ENCODE measurements at places on chromosomes 6 and 20.
A peak's percentile ranks its signal among the peaks of the same experiment; 100 is the strongest.

GRCh38 chr20:2742431-2742830 lies 49.9 kb downstream of the EBF4 start:
- DNase-seq: no peak

GRCh38 chr6:110537208-110538123 lies 61.1 kb upstream of the SLC22A16 start:
- DNase-seq: no peak

DNA sequence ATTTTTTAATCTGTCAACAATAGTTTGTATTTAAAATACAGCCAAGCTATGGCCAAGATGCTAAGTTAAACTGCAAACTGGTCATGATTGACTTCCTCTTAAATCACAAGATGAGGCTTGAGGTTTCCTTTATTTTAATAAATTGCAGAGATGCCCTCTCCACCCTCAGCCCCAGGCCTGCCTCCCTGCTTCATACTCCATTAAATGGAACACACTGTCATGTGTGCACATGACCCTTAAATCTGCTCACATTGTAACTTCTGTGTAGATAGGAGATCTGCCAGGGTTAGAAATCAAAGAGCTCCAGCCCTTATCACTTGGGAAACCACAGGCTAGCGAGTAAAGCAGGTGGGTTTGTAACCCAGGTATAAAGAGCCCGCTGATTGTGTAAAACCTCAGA lies 20.8 kb downstream of the DUSP22 start:
- DNase-seq: no peak

DNA sequence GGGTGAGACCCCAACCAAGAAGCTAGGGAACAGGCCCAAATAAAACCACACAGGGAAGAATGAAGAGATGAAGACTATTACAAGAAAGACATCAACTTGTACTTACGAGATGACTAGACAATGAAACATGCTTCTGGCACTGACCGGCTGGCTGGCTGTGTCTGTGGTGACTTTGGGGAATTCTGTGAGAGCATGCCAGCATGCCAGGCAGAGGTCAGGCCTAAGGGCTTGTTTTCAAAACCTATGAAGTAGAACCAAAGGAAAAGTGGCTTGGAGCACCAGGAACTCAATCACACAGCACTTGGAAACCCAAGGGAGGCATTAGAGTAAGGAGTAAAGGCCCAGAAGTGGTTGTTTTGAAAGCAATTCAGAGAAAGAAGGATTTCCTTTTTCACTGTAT lies 28.4 kb upstream of the GSTA3 start:
- no peak for DNase-seq

- no peak for DNase-seq
These were observed 230.7 kb upstream of the THEMIS start for GRCh38 chr6:128131566-128131965.

- no peak for DNase-seq
These were observed 347.1 kb upstream of the MANEA start for GRCh38 chr6:95230071-95230740.

- DNase-seq: no peak
These were observed 72.9 kb downstream of the FYN start for GRCh38 chr6:111800259-111800765.

GRCh38 chr6:145279993-145280392 lies 455.3 kb downstream of the EPM2A start:
- DNase-seq: no peak

DNA sequence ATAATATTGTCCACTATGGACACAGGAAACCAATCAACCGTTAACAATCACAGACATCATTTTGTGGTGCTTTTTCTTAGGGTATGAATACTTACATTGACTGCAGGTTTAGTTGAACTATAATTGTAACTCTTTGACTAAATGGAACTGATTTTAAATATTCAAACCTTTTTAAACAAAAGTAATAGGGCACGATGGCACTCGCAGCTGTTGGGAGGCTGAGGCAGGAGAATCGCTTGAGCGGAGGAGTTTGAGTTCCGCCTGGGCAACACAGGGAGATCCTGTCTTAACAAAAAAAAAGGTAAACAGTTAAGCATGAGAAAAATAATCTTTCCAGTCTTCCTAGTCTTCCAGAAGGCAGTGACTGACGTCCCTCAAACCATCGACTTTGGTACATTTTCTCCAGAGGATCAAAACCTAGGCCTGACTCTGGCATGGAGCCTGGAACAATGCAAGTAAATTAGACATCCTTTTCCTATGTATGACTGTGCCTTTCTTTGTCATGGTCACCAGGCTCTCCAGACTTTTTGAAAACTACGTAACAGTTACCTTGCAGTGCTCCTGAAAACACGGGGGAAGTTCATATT lies 16.6 kb upstream of the PRDM13 start:
- no peak for DNase-seq

DNA sequence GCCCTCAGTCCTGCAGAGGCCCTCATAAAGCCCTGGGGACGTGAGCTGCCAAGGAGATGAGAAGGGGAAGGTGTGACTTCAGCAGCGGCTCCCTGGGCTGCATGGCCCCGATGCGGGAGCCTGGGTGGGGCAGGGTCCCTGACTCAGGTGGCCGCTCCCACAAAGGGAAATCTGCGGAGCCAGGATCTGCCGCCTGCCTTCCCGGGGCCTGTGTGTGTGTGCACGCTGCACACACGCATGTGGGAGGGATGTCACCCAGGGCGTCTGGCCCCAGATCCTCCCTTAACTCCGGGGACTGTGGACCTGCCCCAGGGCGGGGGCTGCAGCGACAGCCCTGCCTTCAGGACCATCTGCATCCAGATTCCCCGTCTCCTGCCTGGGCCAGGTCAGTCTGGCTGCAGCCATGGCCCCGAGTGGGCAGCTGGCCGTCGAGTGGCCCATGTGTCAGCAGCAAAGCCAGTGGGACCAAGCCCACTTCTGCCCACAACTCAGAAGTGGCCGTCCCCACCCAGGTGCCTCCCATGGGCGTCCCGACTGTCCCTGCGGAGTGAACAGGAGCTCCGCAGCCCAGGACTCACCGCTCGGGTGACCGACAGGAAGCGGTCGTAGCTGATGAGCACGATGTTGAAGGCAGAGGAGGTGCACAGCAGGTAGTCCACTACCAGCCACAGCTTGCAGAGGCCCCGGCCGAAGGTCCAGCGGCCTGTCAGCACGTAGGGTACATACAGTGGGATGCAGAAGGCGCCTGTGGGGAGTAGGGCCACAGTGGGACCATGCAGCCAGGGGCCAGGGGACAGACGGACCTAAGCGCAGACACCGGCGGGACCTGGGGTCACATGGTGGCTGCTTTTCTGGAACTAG lies 1.9 kb downstream of the HRH3 start:
- no peak for DNase-seq

- DNase-seq: no peak
These were observed 20.3 kb downstream of the ENPP1 start for GRCh38 chr6:131828080-131828479.

DNA sequence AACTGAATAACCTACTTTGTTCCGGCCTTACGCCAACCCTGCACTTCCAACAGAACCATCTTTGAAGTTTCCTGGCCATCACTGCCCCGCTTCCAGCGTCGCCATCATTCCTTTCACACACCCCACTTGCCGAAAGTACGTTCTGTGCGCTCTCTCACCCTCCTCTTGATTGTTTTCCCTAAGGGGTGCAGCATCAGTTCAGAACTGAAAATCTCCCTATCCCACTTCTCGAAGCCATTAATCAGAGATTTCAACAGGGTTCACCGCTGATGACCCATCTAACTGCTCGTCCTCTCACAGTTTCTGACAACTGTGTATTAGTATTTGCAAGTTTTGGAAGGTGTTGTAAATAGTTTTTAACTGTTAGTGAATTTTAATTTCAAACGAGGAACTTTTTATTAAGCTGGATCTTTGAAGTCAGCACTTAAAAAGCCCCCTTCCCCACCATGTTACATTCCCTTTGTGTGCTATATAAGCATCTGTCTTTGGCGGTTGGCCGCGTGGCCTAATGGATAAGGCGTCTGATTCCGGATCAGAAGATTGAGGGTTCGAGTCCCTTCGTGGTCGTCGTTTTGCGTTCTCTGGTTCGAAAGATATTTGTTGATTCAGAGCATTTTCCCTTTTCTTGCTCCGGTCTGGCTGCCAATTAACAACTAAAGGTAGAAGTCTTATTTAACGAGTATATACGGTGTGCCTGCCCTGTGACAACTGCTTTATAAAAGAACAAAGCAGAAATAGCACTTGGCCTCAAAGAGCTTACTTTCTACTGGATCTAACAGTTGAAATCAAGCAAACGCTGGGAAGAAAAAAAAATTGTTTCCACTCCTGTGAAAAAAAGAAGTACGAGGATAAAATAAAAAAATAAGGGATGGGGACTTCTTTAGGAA lies 42.6 kb downstream of the TRIM27 start:
- DNase-seq: peak; percentile 37

GRCh38 chr6:43951756-43952675 lies 175.2 kb downstream of the MRPL14 start:
- no peak for DNase-seq

- no peak for DNase-seq
These were observed 25.6 kb upstream of the ADIG start for GRCh38 chr20:38555395-38555794.

- no peak for DNase-seq
These were observed 104.7 kb upstream of the PMEPA1 start for GRCh38 chr20:57814529-57814928.

GRCh38 chr6:159307246-159307790 lies 138.1 kb downstream of the FNDC1 start:
- DNase-seq: no peak

DNA sequence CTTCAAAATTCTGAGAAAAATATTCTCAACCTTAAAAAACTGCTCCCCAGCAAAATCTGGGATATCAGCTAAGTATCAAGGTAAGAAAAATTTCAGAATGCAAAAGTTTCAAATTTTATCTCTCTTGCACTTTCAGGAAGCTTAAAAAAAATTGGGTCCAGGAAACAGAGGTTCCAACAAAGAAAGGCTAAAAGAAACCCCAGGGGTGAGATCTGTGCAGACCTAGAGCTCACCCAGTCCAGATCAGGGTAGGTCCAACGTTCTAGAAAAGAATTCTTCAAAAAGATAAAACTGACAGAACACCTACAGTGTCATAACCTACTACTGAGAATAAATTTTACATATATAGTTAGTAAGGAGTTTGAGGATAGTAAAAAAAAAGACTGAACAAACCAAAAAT lies 23.5 kb downstream of the ILRUN start:
- no peak for DNase-seq

GRCh38 chr6:116954938-116955337 lies 77.9 kb downstream of the RFX6 start:
- DNase-seq: no peak

GRCh38 chr20:35306931-35307517 lies 14.8 kb upstream of the FAM83C start:
- DNase-seq: peak; percentile 9

- DNase-seq: no peak
These were observed 39.4 kb downstream of the PRDM13 start for GRCh38 chr6:99645986-99646385.

- no peak for DNase-seq
These were observed 97.2 kb downstream of the SSR1 start for GRCh38 chr6:7215798-7216231.

DNA sequence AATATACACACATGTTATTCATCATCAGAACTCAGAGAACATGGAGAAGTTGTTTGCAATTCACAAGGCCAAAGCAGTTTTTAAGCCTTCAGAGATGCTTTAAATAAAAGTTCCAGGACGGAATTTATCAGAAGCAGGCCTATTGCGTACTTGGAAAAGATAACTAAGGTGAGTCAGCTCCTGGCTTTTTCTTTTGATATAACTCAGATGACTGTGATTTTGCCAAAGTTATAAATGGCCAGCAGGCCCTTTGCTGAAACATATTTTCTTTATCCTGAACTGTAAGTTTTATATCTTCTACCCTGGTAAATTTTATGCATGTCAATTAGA lies 55.0 kb upstream of the PLCB1 start:
- DNase-seq: no peak

- DNase-seq: no peak
These were observed 14.8 kb upstream of the MTG2 start for GRCh38 chr20:62168061-62168460.

GRCh38 chr6:25458485-25458884 lies 179.3 kb downstream of the CARMIL1 start:
- no peak for DNase-seq

DNA sequence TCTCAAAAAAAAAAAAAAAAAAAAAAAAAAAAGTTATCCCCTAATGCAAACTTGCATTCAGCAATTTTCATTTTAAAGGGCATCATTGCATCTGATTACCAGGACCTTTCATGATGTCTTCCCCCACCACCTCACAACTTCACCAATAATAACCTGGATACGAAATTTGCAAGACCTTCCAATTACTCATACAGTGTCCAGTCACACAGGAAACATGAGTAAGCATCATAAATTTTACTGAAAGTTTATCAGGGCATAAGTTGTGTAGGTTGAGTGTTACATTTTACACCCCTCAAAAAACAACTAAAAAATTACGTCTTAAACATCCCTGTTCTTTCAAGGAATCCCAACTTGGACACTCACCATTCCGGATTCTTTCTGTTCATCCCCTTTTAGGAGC lies 79.1 kb upstream of the ANKEF1 start:
- DNase-seq: no peak

DNA sequence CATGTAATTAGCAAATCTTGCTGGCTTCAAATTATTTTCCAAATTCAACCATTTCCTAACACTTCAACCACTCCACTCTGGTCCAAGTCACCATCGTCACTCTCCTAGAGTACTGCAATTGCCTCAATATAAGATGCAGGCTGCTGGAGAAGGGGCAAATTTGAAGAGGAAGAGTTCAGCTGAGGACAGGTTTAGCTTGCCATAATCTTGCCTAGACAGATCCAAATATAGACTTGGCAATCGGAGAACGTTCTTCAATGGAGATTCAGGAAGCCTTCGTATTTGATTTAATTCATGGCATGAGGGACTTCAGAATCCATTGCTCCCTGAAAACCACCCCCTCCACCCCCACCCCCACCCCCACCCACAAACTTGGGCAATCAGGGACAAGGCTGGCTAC lies 15.4 kb upstream of the KHDC1L start:
- DNase-seq: no peak

DNA sequence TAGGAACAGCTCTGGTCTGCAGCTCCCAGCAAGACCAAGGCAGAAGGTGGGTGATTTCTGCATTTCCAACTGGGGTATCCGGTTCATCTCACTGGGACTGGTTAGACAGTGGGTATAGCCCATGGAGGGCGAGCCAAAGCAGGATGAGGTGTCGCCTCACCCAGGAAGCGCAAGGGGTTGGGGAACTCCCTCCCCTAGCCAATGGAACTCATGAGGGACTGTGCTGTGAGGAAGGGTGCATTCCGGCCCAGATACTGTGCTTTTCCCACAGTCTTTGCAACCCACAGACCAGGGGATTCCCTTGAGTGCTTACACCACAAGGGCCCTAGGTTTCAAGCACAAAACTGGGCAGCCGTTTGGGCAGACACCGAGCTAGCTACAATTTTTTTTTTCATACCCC lies 21.8 kb downstream of the HDDC2 start:
- DNase-seq: no peak

- DNase-seq: no peak
These were observed 70.5 kb downstream of the SNAP25 start for GRCh38 chr20:10288954-10289646.

GRCh38 chr6:27837625-27838057 lies 74.6 kb downstream of the OR2B2 start:
- DNase-seq: no peak

DNA sequence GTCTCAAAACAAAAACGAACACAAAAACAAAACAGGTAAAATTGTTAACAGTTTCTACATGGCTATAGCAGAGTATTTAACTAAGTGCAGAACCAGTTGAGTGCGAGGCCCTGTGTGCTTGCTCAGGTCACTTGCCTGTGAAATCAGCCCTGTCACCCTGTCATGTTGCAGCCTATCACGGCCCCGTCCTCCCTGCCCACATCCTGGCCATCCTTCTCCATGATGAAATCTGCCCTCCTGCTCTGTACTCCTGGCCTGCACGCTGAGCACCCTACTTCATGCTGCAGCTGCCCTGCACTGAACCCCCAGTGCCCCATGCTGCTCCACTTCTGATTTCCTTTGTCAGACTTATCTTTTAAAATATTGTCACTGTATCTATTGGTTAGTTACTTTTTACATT lies 62.4 kb downstream of the DTD1 start:
- no peak for DNase-seq

All from NCI-H2029 (cell line).